ENCODE measurements at places on chromosomes 6 and 20.
A peak's percentile ranks its signal among the peaks of the same experiment; 100 is the strongest.

GRCh38 chr6:134740473-134741199 lies 209.3 kb downstream of the ALDH8A1 start:
- no peak for DNase-seq

DNA sequence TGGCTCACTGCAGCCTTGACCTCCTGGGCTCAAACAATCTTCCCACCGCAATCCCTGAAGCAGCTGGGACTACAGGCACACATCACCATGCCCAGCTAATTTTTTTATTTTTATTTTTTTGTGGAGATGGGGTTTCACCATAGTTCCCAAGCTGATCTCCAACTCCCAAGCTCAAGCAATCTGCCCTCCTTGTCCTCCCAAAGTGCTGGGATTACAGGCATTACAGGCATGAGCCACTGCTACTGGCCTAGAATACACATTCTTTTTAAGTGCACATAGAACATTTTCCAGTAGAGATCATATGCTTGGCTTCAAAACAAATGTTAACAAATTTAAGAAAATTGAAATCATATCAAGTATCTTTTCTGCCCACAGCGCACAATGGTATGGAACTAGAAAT lies 176.8 kb upstream of the MARCKS start:
- no peak for DNase-seq

- DNase-seq = no peak
These were observed 74.1 kb upstream of the HDDC2 start for GRCh38 chr6:125375821-125376220.

GRCh38 chr6:73032586-73032985 lies 192.7 kb downstream of the KHDC1L start:
- DNase-seq = peak; percentile 60

- DNase-seq = no peak
These were observed 10.7 kb downstream of the HCK start for GRCh38 chr20:32062776-32063170.

DNA sequence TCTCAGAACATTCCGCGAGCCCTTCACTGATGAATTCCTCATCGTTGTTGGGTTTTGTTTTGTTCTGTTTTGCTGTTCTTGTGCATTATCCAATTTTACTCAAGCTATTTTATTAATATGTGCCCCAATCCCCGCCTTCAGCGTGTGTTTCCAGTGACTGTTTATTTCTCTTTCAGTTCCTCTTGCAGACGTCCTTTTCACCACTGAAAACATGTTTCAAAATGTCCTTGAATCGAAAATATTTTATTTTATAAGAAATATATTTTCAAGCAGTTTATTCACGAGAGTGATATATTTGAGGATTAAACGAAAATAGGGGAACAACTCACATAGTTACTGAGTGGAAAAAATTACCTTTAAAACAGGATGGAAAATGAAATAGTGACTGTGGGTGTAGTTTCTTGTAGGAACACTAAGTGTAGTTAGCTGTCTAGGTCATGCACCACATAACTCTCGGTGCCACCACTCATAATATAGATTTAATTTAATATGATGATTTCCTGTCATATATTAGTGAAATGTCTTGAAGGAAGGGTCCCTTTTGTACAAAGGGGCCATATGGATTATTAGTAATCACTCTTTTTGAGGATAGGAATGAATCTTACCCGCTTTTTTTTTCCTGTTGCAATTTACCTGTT lies 45.3 kb upstream of the HDDC2 start:
- DNase-seq = no peak
